ENCODE measurements at places on chromosomes 3 and 15.

- DNase-seq: no peak
Measured at GRCh38 chr3:112980080-112980479, 5.2 kb upstream of the CD200R1 start.

- no peak for DNase-seq
Measured at GRCh38 chr3:87461036-87461435, 184.7 kb upstream of the POU1F1 start.

DNA sequence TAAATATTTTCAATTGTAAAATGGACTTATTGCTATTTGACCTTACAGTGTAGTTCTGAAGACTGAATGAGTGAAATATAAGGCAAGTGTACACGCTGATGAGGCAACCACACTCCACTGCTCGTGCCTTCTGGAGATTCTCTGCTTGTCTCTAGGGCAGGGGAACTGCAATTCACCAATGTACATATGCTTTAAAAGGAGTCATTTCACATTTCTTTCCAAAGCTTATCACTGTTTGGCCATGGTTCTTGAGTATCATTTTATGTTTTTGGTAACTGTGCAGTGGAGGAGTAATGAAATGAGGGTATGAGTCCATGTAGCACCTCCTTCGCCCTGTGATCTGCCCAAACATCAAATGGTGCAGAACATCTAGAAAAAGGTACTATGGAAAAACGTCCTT lies 43.7 kb downstream of the CCR4 start:
- DNase-seq: no peak

GRCh38 chr3:9399746-9400145 lies 2.3 kb downstream of the SETD5 start:
- DNase-seq: no peak

- no peak for DNase-seq
Measured at GRCh38 chr3:112459750-112460149, 39.5 kb downstream of the BTLA start.

DNA sequence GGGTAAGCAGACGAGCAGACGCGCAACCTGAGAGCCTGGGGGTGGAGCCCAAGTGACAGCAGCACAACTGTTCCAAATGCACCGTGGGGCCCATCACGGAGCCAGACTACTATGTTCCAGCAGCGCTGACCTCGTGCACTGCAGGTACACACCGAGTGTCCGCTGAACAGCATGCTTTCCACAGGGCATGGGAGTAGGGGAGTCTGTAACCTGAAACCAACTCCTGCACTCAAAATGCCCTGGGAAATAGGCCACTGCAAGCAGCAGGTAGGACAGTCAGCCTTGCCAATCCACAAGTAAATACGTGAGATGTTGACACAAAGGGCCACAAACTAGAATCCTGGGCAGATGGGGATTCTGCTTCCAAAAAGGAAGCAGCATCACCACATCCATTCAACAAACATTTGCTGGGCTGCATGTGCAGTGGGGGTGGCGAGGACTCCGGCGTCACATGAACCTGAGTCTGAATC lies 73.9 kb downstream of the TBC1D2B start:
- DNase-seq: no peak

DNA sequence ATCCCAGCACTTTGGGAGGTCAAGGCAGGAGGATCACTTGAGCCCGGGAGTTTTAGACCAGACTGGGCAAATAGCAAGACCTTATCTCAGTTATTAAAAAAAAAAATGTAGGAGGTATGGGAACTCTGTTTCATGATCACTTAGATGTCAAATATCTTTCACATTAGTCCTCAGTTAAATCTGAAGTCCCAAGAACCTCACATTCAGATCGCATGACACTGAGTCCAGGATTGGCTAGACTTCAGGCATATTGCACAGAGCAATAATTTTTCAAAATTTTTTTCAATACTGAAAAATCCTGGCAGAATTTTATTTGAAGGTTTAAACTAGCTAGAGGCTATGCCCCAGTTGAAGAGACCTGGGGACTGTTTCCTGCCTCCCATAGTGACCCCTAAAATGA lies 56.3 kb upstream of the ZNF148 start:
- DNase-seq: no peak

- no peak for DNase-seq
Measured at GRCh38 chr3:10666621-10667020, 149.4 kb upstream of the SLC6A11 start.

GRCh38 chr3:154129625-154130024 lies 8.4 kb downstream of the ARHGEF26 start:
- DNase-seq: no peak

- DNase-seq: no peak
Measured at GRCh38 chr3:15716178-15716577, 81.6 kb downstream of the ANKRD28 start.

DNA sequence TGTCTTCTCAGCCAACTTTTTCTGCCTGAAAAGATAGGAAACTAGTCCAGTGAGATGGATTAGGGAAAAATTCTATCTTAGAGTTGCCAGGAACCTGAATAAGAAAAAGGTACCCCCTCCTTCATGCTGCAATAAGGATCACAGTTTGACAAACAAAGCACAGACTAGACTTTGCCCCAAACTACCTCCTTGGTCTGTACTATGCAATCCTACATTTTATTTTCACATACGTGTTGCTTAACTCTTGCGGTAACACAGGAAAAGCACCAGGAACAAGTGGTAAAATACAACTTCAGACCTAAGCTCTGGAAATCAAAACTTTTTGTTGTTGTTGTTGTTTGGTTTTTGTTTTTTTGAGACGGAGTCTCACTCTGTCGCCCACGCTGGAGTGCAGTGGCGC lies 11.3 kb upstream of the IL12A start:
- DNase-seq: no peak

DNA sequence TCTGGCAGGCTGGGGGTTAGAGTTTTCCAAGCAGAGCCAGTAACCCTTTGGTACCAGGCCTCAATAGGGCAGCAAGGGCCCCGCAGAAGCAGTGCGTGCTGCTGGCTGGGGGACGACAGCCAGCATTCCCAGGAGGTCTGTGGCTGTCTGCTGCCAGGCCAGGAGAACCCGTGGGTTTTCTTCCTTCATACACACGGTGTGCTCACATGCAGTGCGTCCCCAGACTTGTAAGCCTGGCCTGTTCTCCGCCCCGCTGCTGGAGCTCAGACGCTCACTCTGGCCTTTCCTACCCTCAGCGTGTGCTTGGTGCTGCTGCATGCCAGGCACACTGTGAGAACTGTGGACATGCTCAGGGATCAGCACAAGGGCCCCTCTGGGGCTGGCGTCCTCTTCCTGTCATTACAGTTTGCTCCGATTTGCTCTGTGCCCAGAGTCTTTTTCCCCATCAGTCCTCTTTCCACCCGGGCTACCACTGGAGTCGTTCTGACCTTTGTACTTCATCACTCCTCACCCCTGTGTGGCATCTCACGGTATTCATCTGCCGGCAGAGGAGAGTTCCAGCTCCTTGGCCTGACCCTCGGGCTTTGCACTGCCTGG lies 149.5 kb downstream of the DNAJB8 start:
- DNase-seq: no peak

- DNase-seq: no peak
Measured at GRCh38 chr3:27559381-27559780, 75.2 kb upstream of the SLC4A7 start.

- no peak for DNase-seq
Measured at GRCh38 chr15:48062148-48062872, 58.5 kb upstream of the SLC24A5 start.

GRCh38 chr15:66701422-66702034 lies 508 bp upstream of the SMAD6 start:
- no peak for DNase-seq

DNA sequence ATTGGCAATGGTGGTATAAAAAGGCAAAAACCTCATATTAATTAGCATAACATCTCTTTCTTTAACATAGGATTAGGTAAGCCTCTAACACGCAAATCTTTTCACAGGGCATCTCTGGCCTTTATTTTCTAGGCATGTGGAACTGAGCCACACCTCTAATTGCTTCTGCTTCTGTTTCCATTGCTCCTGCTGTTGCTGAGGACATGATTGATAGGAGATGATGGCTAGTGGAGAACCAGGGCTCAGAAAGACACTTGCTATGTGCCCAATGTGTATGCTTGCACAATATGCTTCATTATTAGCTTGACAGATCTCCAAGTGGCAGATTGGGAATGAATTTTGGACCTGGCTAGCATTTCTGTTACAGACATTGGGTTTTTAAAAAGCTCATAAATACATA lies 114.5 kb downstream of the EPHA3 start:
- no peak for DNase-seq

DNA sequence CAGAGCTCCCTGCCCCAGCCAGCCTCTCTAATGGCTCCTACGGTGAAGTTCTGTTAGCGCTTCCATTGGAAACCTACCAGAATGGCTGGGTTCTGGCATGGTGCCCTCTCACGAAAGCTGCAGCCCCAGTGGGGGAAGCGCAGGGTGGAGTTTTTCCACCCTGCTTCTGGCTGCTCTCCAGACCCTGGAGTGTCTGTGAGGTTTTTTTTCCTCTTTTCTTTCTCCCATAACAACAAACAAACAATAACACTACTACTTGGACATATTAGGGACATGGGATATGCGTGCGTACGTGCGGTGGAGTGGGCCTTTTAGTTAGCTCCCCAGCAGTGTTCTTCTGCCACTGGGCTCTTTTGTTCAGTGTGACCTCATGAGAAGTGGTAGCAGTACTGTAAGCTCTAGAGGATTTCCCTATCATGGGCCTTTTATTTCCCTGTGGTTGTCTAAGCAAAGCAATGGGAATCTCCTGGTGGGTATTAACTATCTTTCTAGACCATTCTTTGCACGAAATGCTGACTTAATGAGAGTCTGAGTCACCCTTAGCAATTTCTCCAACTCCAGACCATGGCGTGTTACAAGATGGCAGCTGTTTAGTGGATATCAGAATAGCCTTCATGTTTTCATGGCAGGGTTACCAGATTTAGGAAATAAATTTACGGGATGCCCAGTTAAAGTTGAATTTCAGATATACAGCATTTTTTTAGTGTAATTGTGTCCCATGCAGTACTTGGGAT lies 161.9 kb downstream of the FNDC3B start:
- no peak for DNase-seq

- DNase-seq: no peak
Measured at GRCh38 chr3:107365051-107365450, 12.2 kb upstream of the CCDC54 start.

DNA sequence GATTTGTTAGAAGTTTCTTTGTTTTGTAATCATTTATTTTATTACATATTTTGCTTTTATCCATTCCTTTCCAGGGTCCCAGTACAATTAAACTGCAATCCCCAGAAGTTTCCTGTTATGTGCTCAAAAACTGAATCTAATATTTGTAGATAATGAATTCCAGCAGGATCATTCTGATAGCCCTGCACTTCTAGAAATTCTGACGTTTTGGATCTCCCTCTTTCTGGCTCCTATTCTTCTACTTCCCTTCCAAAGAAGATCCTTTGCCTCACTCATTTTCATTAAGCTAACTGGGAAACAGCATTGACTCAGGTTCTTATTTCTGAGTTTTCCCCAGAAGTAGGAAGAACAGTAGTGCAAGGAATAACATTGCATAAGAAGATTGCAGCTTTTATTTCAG lies 9.9 kb downstream of the P3H2 start:
- DNase-seq: no peak

Measured in activated CD4-positive, alpha-beta T cell treated with anti-CD3 and anti-CD28 coated beads for 1 hour (primary cell).